Activated CD4-positive, alpha-beta memory T cell treated with anti-CD3 and anti-CD28 coated beads, Interleukin-2, amount 10 ng/mL, durations not matched to agents 7 days and 5 days (primary cell): ENCODE measurements at places on chromosomes 1 and 21. TPM values are rescaled to one million over a fixed set of nuclear protein-coding genes. Genes with fewer than 3 reads are reported as not detected.

ANGPTL1 gene
- total RNA-seq: not detected

- no peaks in the 10 kb centered on the region for H3K27me3 ChIP-seq
- H3K4me3 ChIP-seq: no peak overlapping the region
- no peak overlapping the region for H3K27ac ChIP-seq
- H3K36me3 ChIP-seq: no peaks in the 10 kb centered on the region
- no peaks in the 10 kb centered on the region for H3K4me1 ChIP-seq
- DNase-seq: no peak
Observed at GRCh38 chr1:18062185-18062584, 45.4 kb upstream of the IGSF21 start.

EPS8L3 gene
- total RNA-seq: not detected

DNA sequence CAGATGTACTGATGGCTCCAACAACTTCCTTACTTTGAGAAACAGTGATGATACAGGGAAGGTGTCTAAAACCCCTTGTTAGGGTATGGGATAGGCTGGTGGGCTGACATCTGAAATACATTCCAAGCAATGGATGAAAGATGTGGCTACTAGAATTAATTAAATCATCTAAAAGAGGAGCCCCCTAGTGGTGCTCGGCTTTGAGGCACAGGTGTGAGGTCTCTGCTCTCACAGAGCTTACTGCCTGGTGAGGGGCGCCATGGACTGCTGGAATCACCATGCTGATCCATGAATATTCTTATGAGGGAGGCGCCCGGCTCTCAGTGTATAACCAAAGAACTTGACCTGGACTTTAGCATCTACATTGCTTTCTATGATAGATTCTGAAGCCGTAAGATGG, 48.5 kb downstream of the GNG4 start:
- no peak overlapping the region for H3K27ac ChIP-seq
- no peak overlapping the region for H3K4me3 ChIP-seq
- peaks cover 3% of the 10 kb centered on the region for H3K27me3 ChIP-seq
- no peak for DNase-seq
- H3K4me1 ChIP-seq: no peaks in the 10 kb centered on the region

LGR6 gene
- not detected for total RNA-seq

DNA sequence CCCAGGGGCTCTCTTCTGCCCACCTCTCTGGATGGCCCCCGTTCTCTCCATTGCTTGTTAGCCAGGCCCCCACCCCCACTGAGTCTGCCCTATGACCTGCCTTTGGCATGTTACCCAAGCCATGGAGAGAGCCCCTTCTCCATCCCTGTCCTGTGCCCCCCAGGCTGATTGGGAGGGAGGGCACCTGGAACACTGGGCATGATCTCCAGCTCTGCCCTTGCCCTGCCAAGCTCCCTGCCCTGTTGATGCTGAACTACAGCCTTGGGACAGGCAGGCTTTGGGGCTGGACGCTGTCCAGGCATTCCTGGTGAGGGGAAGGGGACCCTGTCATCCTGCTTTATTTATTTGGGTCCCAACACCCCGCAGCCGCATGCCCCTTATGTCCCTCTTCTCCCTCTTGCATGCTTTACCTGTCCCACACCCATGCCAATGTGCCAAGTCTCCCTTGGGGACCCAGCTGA, 10.7 kb downstream of the TRIM46 start:
- H3K27me3 ChIP-seq: no peaks in the 10 kb centered on the region
- DNase-seq: no peak
- no peak overlapping the region for H3K27ac ChIP-seq
- peaks cover 16% of the 10 kb centered on the region for H3K4me1 ChIP-seq
- H3K36me3 ChIP-seq: peaks cover 36% of the 10 kb centered on the region

GRCh38 chr1:27872802-27873551, 633 bp downstream of the THEMIS2 start:
- H3K27me3 ChIP-seq: no peaks in the 10 kb centered on the region
- peaks cover 59% of the 10 kb centered on the region for H3K4me1 ChIP-seq
- H3K36me3 ChIP-seq: peaks cover 27% of the 10 kb centered on the region
- H3K27ac ChIP-seq: peak overlapping the region; percentile 82

TUT4 gene
- 68.1 TPM for total RNA-seq

HCRTR1 gene
- total RNA-seq: not detected

STK40 gene
- total RNA-seq: 75.2 TPM

AMY1B gene
- not detected for total RNA-seq

GRCh38 chr1:171718216-171718615, 23.6 kb downstream of the VAMP4 start:
- no peaks in the 10 kb centered on the region for H3K27me3 ChIP-seq
- H3K4me1 ChIP-seq: peaks cover 3% of the 10 kb centered on the region
- no peak overlapping the region for H3K27ac ChIP-seq
- peaks cover 22% of the 10 kb centered on the region for H3K36me3 ChIP-seq

MROH9 gene
- not detected for total RNA-seq

GRCh38 chr21:14376854-14377253, 6.1 kb downstream of the HSPA13 start:
- no peak for DNase-seq
- no peaks in the 10 kb centered on the region for H3K27me3 ChIP-seq
- H3K27ac ChIP-seq: no peak overlapping the region
- peaks cover 60% of the 10 kb centered on the region for H3K36me3 ChIP-seq
- H3K4me3 ChIP-seq: no peak overlapping the region
- H3K4me1 ChIP-seq: peaks cover 34% of the 10 kb centered on the region

DCST1 gene
- total RNA-seq: not detected

DNA sequence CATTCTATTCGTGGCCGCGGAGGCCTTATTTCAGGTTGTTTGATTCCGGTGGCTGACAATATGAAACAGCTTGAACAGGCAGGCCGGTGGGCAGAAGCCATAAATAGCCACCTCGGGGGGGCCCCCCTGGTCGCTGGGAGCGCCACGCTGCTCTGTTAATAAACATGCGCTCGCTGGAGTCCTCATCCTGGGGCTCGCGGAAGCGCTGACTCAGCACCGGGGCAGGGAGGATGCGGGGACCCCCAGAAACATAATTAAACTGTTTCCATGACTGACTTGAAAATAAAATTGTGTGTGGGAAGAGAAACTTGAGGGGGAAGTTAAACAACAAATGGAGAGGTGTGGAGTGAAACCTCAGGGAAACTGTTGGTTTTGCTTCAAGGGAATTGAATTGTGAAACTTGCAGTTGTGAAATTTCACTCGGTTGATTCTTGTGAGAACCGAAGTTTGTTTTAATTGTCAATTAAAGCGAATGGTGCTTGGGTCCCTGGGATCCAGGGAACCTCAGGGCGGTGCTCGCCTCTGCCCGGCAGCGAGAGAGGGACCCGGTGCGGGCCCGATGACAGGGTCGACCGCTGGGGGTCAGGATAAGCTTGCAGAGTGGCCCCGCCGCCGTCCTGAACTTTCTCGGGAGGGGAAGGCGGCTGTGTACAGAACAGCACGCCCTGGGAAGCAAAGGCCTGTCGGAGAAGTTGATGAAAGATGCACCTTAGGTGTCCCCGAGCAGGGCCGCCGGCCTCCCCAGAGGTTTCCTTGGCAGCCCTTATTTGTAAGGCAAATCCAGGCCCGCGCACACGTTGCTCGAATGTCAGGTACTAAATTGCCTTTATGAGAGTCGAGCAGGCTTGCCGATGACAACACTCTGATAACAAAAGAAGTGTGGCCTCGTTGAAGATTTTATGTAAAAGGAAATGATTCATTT, 176.9 kb upstream of the LMO4 start:
- H3K27ac ChIP-seq: no peak overlapping the region
- DNase-seq: peak; percentile 20
- H3K4me3 ChIP-seq: peak overlapping the region; percentile 59
- peaks cover 44% of the 10 kb centered on the region for H3K27me3 ChIP-seq

GRCh38 chr1:145935708-145936107, 8.4 kb upstream of the RBM8A start:
- peaks cover 26% of the 10 kb centered on the region for H3K4me1 ChIP-seq
- H3K4me3 ChIP-seq: no peak overlapping the region
- peaks cover 44% of the 10 kb centered on the region for H3K36me3 ChIP-seq
- DNase-seq: no peak
- no peak overlapping the region for H3K27ac ChIP-seq

DNA sequence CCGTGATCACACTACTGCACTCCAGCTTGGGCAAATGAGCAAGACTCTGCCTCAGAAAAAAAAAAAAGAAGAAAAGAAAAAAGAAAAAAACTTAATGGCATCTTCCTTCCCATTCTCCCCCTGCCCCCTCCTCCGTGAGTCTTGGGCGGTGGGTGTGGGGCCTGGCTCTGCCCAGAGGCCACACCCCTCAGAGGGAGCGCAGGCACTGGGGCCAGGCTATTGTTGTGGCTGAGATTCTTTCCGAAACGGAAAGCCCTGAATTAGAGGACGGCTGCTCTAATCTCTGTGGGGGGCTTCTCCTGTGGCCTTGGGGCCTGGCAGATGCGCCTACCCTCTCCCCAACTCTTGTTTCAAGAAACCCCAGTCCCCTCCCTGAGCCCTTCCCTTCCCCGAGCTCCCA, 4.1 kb upstream of the FAM110D start:
- peaks cover 60% of the 10 kb centered on the region for H3K27me3 ChIP-seq
- no peaks in the 10 kb centered on the region for H3K36me3 ChIP-seq
- no peak for DNase-seq
- H3K4me1 ChIP-seq: peaks cover 3% of the 10 kb centered on the region

GRCh38 chr1:95095833-95096217, 21.3 kb upstream of the TLCD4 start:
- H3K4me1 ChIP-seq: no peaks in the 10 kb centered on the region
- H3K27ac ChIP-seq: no peak overlapping the region
- no peak overlapping the region for H3K4me3 ChIP-seq
- no peaks in the 10 kb centered on the region for H3K36me3 ChIP-seq
- DNase-seq: no peak
- H3K27me3 ChIP-seq: no peaks in the 10 kb centered on the region

RFX5 gene
- 99.3 TPM for total RNA-seq

DNA sequence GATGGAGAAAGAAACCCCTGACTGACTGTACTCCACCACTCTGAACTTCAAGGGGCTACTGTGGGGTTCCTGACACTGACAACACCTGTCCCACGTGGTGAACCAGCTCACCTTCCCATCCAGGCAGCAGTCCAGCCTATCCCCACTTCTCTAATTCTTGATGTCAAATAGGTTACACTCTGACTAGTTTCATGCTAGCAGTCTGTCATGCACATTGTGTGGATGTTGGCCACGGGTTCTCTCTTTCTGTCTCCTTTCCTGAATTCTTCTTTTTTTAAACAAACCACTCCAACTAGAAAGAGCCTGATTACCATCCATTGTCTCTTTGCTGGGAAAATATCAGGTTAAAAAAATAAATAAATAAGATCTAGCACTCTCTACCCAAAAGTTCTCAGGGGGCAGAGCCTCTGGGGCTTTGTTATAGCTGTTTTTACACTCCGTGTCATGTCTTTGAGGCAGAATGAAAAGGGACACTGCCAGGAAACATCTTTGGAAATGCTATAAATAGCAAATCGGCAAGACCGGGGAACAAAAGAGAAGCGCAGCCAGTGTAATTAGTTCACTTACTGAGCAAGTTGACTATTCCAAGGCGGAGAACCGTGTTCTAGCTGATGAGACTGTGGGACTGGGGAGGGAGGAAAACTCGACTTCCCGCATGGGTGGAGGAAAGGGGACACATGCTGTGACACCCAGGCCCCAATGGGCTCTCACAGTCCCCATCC, 356.1 kb downstream of the OMA1 start:
- H3K27ac ChIP-seq: no peak overlapping the region
- H3K27me3 ChIP-seq: no peaks in the 10 kb centered on the region
- H3K4me1 ChIP-seq: no peaks in the 10 kb centered on the region

KRTAP22-2 gene
- total RNA-seq: not detected

- no peak overlapping the region for H3K27ac ChIP-seq
- no peaks in the 10 kb centered on the region for H3K27me3 ChIP-seq
- peaks cover 52% of the 10 kb centered on the region for H3K36me3 ChIP-seq
- peaks cover 68% of the 10 kb centered on the region for H3K4me1 ChIP-seq
- no peak overlapping the region for H3K4me3 ChIP-seq
- DNase-seq: no peak
Observed at GRCh38 chr1:2241820-2242219, 13.7 kb downstream of the SKI start.

LCE2A gene
- total RNA-seq: not detected

DNA sequence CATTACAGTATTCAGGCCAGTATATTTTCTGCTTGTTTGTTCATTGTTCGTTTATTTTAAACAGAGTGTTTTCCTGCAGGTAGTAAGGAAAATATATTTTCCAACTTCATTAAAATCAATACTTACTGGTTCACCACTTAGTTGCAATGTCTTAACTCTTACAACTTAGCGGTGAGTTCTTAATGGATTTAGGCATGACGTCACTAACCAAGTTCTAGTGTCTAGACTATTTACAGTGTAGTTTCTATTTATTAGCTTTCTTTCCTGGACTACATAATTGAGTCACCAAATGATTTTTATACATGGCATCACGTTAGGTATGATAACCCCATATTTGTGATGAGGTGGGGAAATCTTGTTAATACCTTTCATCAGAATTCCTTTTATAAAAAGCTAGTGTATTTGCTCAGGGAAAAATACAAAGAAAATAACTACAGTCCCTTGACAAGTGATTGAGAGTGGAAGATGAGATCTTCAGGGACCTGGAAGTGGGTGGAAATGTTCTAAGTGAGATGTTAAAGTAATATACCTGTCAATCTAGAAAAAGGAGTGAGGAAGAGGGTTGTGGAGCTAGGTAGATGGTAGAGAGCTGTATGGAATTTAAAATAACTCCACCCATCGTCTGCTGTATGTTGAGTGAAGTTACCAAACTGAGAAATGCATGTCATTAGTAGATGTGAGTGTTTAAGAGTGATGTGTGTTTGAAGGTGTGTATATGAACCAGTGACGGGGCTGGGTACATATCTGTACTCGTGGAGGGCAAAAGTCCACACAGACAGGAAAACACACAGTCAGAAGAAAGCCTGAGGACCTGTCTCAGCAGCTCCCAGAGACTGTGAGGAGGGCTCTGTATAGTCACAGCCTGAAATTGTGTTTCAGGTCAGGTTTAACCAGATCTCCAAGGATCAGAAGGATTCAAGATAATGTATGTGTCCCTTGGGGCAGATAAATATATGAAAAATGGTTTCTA, 197.6 kb upstream of the ADAMTS5 start:
- H3K27ac ChIP-seq: no peak overlapping the region
- no peaks in the 10 kb centered on the region for H3K4me1 ChIP-seq
- H3K27me3 ChIP-seq: no peaks in the 10 kb centered on the region

LCK gene
- 469 TPM for total RNA-seq

WDR64 gene
- total RNA-seq: 0.13 TPM

DNA sequence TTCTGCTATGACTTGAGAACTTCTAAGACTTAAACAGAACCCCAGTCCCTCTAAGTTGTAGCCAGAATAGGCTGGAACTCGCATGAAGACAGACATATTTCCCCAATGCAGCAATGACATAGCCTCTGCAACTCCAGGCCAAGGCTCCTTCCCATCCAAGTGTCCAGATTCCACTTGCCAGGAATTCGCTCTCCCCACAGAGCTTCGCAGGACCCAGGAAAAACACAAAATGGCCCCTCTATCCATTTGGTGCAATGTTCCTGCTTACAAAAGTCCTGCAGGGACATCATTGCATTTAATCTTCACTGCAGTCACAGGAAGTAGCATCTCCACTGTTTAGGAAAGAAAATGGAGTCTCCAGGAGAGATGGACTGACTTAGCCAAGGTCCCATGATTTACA, 147.5 kb upstream of the KLHDC7A start:
- no peak for DNase-seq
- no peaks in the 10 kb centered on the region for H3K4me1 ChIP-seq
- H3K4me3 ChIP-seq: no peak overlapping the region
- no peak overlapping the region for H3K27ac ChIP-seq

TMEM54 gene
- total RNA-seq: not detected

KRTAP20-4 gene
- total RNA-seq: not detected
